ENCODE measurements at places on chromosomes 6 and 20.

GRCh38 chr6:127182501-127182900, 64.0 kb downstream of the RSPO3 start:
- no peak for DNase-seq

- DNase-seq: no peak
Measured at GRCh38 chr6:161169696-161170095, 104.2 kb downstream of the AGPAT4 start.

DNA sequence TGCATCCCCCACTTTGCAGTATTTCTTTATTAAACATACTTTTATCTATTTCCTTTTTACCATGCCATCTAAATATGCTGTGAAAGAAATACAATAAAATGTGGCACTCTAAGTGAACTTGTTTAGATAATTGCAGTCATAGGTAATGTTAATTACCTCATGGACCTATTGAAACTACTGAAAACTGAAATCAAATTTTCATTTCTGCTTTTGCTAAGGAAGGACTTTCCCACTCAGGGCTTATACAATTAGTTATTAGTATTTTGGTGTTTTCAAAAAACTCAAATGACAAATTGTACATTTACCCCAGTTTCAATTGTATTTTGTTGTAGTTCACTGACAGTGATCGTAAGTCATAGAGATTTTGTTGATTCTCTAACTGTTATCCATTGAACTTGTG, 88.4 kb downstream of the ID4 start:
- no peak for DNase-seq

DNA sequence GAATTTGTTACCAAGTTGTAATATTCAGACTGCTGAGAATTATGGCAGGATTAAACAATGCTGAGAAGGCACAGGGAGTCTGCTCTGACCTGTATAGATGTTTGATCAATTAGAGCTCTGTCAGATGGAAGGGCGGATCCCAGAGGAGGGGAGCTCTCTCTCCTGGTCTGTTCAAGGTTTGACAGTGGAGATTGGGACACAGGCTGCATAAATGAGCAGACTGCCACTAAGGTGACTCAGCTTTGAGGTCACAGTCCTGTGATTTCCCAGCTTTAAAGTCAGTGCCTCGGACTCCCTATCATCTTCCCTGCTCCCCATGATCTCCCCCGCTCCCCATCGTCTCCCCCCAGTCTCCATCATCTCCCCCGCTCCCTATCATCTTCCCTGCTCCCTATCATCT, 59.2 kb upstream of the SLC22A23 start:
- DNase-seq: no peak

DNA sequence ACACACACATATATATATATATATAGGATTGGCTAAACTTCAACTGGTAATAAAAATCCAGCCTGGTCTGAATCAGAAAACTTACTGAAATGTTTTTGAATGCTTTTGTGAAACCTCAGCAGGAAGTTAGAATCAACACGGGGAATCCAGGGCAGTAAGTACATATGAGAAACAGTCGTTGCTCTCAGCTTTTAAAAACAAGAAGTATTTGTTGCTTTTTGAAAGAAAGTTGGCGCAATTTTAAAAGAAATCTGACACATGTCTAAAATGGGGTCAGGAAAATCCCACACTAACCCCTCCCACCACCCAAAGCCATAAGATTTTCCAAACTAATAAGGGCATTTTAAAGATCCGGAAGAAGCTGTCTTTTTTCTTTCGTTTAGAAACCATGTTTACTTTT, 11.5 kb upstream of the CCDC170 start:
- no peak for DNase-seq

DNA sequence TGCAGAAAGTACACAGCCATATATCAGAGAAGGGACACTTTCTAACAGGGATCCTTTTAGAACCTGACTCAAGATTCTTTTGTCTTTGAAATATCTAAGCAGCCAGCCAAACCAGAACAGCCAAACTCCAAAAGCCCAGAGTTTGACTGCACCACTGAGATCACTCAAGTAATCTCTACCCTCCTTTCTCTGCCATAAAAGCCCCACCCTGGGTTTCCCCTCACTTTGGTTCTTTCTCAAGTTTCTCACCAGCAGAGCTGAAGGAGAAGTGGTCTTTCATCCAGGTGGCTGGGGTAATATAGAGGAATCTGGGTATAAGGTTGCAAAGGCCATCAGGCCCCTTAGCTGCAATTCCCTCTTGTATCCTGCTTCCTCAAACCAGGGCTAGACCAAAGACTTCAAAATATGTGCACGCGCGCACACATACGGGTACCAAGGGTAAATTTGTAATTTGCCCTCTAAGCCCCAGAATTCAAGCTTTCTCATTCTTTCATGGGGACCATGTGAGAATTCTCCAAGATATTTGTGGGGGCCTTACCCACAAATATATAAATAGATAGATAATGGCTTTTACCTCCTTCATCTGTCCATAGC, 42.9 kb downstream of the GPX5 start:
- DNase-seq: no peak

DNA sequence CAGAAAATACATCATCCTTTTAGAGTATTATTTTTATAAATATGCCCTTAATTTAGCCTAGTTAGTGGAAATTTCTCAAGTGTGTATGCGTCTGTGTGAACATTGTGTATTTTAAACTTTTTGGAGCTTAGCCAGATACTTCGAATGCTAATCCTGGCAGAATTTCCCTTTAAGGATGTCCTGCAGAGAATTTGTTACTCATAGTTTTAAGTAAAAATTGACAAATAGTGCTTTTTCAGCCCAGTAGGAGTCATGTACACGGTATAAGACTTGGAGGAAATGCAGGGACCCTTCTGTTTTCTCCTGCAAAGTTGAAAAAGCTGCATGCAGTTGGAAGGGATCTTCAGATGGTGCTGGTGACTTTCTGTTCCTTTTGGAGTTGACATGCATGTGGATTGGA, at the start of gene FHL5:
FHL5 (plus strand) TSS at position 243 of the 400 bp plus-strand sequence. CDS start 40,486 bp downstream, outside the sequence.
- no peak for DNase-seq

DNA sequence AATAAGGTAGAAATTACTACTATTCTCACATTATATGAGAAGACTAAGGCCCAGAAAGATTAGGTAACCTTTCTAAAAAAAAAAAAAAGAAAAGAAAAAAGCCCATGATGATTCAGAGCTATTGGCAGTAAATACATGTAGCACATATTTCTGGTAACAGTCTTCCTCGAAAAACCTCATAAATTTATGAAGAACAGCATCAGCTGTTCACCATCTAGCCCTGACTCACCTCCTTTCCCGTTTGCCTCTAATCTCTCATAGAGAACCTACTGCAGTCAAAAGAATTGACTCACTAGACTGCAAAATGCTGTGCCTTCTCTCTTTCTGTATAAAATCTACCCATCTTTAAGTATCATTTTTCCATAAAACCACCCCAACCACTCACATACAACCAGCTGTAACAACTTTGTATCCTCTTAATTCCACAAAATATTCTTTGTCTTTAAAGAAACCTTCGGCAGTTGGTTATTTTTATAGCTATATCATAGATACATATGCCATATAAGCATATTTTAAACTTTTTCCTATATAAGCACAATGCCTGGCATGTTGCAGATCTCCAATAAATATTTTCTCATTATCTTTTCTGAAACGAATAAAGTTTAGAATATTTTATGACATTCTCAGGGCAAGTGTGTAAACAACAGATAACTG, 152.7 kb upstream of the ENPP5 start:
- DNase-seq: no peak

DNA sequence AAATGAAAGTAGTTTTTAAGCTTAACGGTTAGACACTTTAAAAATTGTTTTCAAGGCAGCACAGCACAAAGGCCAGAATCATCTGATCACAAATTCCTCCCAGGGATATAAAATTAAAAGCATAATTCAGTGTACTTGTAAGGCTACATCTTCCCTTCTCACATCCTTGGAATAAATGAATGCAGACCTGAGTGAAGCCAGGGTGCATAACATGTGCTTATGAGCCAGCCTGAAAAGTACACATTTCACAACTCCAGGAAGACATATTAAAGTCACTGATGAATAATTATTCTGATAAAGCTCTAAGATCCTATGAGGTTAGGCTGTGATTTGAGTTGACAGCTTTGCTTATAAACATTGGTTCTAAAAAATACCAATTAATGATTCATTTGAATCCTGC, 163.6 kb downstream of the BTBD9 start:
- no peak for DNase-seq

DNA sequence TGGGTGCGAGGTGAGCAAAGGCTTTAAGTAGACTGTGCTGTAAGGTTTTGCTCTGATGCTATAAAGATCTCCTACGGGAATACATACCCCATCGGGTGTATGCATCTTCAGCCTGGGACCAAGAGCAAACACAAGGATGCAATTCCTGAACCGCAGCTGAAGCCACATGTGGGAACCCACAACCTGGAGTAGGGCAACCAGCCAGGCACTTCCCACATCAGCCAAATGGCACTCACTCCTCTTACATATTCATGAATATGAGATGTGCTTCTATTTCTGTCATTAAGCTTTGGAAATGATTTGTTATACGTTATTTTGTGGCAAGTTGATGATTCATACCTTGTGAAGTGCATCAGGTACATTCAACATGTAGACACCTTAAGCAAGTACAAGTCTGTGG, 619.2 kb downstream of the C6orf118 start:
- no peak for DNase-seq

DNA sequence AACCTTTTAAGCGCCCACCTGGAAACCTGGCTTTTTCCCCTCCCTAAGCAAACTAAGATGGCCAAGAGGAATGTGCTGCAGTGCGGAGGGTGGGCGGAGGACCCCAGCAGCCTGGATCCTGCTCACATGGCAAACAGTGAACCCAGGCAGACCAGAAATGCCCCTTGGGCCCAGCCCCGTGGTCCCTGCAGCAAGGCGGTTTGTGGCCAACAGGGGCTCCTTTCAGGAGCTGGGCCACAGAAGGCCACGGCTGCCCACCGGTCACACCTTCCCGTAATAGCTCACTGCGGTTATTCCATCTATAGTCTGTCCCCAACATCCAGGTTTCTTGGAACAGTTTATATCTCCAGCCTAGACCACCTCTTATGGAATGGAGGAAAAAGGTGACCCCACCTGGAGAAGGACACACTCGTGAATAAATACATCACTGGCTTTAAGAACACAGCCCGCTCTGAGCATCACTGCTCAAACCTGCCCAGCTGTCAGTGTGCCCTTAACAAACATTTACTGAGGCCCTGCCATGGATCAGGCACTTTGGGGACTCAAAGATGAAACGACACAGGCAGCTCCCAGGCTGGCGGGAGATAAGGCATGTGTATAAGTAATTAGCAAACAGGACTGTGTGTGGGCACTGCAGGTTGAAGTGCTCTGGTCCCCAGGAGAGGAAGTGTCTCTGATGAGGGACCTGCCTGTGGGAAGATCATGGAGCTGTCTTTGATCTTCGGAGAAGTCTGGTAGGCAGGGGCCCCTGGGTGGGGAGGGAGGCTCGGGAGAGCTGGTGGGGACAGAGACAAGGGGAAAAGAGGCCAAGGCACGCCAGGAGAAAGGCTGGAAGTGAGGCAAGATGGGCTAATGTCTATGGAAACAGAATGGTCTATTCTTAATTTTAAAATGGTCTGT, 3.2 kb upstream of the TUBB1 start:
- DNase-seq: no peak

- DNase-seq: no peak
Measured at GRCh38 chr20:50230871-50231560, 40.4 kb downstream of the CEBPB start.

- DNase-seq: no peak
Measured at GRCh38 chr6:12654514-12654913, 62.1 kb upstream of the PHACTR1 start.

- DNase-seq: no peak
Measured at GRCh38 chr6:53192682-53193188, 44.1 kb upstream of the GCM1 start.

GRCh38 chr20:63822276-63822696, 8.8 kb downstream of the ZBTB46 start:
- DNase-seq: no peak

DNA sequence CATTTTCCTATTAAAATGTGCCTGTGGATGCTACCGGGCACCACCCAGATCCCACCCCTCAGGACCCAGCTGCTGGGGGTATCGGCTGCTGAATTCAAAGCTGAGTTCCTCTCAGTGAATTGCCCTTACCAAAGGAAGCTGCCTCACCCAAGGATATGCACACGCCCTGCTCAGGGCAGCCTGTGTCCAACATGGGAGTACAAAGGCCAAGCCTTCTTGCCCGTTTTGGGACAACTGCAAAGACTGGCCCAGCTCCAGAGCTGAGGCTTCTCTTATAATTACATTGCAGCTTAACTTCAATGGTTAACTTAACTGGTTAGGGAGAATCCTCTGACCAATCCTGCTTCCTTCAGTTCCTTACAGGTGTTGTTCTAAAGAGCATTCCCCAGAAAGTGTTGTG, 19.8 kb upstream of the FANCE start:
- DNase-seq: no peak

DNA sequence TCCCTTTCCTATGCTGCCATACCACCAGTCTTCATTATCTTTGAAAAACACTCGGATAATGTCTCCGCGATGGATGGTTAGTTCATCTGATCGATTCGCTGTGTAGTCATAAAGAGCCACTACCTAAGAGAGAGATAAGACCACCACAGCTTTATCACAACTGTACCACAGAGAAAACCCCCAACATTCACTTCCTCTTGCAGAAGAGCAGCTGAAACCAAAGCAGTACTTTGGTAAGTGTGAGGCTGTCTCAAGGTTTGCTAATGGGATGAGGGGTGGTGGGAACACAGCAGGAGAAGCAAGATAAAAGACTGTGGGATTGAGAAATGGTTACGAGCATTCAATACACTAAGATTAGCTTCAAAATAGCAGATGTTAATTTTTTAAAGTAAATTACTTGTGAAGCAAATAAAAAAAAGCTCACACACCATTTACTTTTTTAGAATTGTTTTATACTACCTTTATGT, 142.1 kb downstream of the MYB start:
- DNase-seq: no peak

DNA sequence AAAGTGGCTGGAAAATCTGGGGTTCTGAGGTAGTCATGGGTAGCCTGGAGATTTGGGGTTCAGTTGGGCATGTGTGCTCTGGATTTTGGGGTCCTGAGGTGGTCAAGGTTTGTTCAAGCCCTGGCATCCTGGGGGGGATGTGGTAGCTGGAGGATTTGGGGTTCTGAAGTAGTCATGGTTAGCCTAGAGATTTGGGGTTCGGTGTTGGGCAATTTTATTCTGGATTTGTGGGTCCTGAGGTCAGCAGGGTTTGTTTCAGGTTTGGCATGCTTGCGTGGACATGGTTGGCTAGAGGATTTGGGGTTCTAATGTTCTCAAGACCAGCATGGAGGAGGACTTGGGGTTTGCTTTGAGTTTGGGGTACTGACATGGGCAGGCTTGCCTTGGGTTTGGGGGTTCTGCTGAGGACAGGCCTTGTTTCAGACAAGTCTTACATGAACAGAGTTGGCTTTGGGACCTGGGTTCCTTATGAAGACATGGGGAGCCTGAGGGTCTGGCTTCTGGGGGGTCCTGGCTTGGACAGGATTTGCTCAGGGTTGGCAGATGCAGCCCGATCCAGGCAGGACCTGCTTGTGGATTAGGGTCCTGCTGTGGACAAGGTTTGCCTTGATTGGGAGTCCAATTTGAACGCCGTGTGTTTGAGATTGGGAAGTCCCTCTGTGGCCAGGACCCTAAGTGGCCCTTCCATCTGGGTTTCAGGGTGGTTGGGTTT, 906 bp downstream of the ANKRD60 start:
- DNase-seq: no peak

DNA sequence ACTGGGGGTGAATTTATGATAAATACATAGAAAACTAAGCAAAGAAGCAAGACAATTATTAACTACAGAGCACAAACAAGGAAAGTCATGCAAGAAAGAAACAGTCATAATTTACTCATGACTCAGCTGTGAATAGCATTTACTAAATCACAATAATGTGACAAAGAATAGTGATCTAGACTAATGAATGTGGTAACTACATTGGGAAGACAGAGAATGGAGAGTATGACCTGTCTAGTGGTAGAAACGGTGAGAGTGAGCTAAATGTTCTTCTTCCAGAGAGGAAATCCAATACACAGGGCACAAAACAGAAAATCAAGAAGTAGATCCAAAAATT, 153.5 kb upstream of the DST start:
- no peak for DNase-seq

Measured in stimulated activated naive CD4-positive, alpha-beta T cell (primary cell).